ENCODE measurements at places on chromosomes 5 and 9.

DNA sequence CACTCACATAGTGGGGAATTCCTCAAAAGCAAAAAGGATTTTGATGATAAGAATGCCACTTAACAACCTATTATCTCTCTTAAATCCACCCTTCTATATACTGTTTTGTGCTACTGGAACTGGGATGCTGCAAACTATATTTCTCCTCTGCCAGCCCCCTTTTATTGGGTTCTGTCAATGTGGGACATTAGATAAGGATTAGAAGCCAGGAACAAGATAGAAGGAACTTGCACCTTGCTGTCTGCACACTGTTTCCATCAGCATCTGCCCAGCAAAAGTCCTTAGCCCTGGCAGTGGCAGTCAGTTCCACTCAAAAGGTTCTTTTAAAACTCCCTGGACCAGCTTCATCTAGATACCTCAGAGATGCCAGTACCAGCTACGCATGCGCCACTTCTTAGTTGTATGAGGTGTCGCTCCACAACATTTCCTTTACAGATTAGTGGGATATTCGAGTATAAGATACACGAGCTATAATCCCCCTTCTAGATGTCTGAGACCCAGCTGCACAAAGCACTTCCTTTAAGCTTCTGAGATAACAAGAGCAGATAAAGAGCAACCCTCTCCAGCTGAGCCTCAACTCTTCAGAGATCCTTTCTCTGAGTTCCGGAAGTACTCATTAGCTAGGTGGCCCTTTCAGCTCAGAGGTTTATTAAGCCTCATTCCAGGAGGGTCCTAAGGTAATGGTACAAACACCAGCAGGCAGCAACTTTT lies 45.3 kb downstream of the CERT1 start:
- no peak for DNase-seq

DNA sequence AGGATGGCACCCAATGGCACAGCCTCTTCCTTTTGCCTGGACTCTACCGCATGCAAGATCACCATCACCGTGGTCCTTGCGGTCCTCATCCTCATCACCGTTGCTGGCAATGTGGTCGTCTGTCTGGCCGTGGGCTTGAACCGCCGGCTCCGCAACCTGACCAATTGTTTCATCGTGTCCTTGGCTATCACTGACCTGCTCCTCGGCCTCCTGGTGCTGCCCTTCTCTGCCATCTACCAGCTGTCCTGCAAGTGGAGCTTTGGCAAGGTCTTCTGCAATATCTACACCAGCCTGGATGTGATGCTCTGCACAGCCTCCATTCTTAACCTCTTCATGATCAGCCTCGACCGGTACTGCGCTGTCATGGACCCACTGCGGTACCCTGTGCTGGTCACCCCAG lies 25.4 kb downstream of the HRH2 start:
- no peak for DNase-seq

GRCh38 chr9:117073539-117074341 lies 341.1 kb downstream of the ASTN2 start:
- peak; percentile 25 for DNase-seq

GRCh38 chr5:21615195-21615765 lies 1237.9 kb downstream of the CDH12 start:
- no peak for DNase-seq

DNA sequence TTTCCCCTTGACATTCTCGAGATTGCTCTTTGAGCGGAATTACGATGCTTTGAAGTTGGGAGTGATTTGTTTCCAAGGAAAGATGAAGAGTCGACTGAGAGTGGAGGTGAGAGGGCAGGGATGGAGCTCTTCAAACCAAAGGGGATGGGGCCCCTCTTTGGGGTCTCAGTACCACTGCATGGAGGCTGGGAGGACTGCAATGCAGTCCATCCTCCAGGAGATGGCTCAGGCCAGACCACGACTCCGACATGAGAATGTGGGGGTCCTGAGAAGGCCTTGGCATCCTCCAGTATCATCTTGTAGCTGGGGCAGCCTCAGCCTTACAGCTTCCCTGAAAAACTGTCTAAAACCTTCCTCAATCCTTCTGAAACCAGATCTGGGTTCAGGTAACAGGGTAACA lies 51.1 kb upstream of the CDKN2AIPNL start:
- no peak for DNase-seq

DNA sequence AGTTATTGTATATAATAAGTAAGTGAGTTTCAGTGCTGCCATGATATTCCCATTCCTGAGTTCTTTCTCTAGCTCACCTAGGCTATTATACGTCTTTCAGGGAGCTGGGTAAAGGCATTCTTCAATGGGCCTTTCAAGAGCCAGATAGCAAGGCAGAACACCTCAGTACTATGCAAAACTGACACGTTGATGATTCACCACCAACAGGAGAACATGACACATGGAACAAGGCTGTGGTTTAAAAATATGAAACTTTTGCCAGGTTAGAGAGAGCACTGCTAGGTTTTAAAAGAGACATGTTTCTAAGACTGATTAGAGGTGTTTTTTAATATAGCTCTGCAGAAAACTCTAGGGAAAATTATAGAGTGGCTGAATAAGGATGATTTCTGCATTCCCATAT lies 95.9 kb downstream of the UGCG start:
- DNase-seq = peak; percentile 81

GRCh38 chr5:102855681-102856388 lies 100.7 kb downstream of the PAM start:
- DNase-seq = no peak

DNA sequence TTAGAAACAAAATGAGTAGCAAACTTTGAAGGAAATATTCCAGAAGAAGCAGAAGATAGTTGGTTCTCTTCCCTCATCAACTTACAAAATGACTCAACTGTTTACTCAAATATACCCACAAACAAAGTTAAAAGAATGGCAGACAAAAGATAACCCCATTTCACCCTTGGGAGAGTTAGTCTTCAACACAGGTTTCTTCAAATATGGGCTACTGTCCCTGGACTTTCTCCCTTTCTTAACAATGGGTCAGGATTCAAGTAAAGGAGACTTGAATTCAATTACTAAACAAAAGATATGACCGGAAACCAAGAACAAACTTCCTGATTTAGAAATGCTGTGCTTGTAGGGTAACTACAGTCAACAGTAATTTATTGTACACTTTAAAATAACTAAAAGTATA lies 14.2 kb downstream of the RFX3 start:
- no peak for DNase-seq

DNA sequence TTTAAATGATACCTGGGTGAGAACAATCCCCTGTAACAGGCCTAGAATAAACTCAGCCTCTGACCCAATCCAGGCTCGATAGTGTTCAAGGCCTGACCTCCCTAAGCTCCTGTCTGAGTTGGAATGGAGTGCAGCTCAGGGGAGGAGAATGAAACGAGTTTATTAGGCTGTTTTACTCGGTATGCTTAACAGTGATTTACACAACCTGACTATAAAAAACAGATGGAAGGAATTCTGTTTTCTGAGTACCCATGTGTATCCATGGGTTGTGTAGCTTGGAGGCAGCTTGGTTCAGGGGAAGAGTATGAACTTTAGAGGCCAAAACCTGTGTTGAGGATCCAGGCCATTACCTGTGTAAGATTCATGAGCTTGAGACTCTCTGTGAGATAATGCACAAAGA lies 67.8 kb downstream of the PCSK5 start:
- DNase-seq = no peak

DNA sequence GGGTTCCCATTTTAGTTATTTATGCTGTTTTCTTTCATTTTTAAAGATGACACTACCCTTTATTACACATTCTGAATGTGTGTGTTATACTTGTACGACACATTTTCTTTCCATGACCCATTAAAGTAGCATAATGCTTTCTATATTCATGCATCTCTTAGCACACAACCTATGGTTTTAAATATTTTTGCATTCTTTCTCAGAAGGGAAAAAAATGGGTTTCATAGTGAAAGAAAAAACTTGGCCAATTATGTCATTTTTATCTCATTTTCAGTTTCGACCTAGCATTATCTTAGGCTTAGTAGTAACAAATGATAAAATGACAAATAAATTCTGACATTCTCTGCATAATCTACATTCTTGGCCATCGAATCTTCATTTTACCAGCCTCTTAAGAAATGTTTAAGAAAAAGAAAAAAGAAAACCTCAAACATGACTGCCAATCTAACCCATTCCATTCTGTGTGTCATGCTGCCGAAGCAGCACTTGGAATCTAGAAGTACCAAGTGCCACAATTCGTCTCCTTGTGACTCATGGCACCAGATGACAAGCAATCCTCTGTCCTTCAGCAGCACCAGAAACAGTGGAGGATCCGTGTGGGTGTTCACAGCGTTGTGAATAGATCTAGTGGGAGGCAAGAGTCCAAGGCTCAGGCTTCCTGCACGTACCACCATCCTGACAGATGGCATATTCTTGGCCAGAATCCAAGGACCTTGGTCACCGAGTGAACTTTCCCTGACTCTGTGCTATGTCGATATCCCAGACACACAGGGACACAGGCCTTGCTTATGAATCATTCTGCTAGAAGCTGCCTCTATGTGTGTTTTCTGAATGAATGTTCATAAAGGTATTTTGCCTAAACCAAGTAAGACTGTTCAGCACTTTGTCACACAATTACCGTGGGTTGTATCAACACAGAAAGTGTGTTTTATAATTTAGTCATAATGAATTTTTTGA lies 502.7 kb downstream of the NR2F1-AS1 start:
- DNase-seq = peak; percentile 65

DNA sequence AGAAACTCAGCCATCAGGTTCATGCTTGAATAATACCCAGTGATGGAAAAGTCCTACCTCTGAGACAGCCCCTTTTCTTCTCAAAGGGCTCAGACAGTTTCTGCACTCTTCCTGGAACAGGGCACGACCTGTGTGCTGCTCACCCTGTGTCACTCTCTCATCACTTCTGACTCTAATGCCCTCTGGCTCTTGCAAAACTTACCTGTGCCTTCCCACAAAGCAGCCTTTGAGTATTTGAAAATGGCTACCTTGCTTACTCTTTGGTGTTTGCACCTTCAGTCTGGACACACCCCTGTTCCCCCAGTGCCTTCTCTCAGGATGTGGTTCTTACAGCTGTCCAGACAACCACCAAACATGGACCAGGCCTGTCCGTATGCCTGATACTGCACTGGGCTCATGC lies 171.4 kb downstream of the GRIA1 start:
- no peak for DNase-seq

DNA sequence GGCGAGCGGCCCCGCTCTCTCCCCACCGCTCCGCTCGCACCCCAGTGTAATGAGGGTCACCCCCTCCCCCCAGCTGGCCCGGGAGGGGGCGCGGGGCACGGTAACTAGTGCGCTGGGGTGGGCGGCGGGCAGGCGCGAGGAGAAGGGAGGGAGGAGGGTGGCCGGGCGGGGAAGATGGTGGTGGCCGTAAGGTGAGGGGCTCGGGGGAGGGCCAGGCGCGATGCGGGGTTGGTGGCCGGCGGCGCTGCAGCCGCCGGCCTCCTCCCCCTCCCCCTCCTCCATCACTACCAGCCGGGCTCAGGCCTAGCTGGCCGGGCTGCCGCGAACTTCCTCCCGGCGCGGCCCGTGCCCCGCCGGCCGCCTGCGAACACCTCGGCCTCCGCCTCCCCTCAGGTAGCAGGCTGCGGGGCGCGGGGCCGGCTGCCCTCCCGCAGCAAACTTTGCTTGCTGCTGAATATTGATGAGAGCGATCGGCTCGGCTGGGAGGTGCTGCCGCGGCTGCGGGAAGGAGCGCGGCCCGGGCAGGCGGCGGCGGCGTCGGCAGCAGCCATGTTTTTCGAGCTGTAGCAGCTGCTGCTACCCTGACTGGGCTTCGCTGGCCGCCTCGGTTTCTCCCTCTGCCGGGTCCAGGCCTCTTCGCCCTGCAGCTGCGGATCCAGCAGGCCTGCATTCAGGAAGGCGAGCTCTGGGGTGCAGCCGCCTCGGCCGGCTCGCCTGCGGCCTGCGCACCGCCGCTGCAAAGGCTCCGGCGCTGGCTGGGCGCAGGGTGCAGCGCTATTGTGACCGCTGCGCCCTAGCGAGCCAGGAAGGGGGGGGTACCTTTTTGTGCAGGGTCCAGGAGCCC lies 502 bp downstream of the NSD1 start:
- peak; percentile 44 for DNase-seq

DNA sequence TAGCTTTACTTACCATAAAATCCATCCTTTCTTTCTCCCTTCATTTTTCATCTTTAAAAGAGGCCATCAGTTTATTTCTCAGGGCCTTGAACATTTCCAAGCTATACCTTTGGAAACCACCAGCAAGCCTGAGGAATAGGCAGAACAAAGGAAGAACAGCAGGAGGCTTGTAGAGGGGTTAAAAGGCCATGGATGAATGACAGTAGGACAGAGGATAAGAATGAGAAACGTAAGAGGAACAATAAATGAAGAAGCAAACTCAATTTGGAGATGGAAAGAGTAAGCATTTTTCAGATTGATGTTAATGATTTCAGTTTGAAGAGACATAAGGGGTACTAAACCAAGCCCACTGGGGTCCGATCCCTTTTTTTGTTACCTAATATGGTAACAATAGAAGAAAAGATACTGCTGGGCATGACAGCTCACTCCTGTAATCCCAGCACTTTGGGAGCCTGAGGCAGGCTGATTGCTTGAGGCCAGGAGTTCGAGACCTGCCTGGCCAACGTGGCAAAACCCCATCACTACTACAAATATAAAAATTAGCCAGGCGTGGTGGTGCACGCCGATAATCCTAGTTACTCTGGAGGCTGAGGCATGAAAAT lies 106.6 kb upstream of the NMUR2 start:
- DNase-seq = no peak

- DNase-seq = no peak
Observed at GRCh38 chr9:7367726-7368125, 431.9 kb downstream of the DMAC1 start.

GRCh38 chr5:84437673-84438315 lies 53.1 kb upstream of the EDIL3 start:
- DNase-seq = peak; percentile 72

- DNase-seq = no peak
Observed at GRCh38 chr5:142720641-142721271, 34.9 kb upstream of the FGF1 start.

DNA sequence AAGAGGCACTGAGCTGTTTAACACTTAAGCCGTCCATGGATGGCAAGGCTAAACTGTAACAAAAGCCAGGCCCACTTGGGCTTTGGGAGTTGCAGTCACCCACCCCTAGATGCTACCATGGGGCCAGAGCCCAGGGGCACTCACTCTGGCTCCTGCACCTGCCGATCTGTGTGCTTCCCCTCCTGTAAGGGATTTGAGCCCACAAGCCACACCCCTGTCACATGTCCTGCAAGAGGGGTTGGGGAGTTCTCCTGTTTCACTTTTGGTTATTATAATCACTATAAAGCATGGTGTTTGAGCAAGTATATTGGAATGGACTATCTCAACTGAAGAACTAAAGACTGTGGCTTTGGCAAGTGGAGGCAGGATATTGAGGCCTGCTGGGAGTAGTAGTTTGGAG lies 14.0 kb upstream of the GPR151 start:
- DNase-seq = no peak

GRCh38 chr9:99803694-99804093 lies 18.0 kb upstream of the NR4A3 start:
- DNase-seq = no peak

GRCh38 chr5:14208071-14209021 lies 65.2 kb downstream of the TRIO start:
- DNase-seq = peak; percentile 55

DNA sequence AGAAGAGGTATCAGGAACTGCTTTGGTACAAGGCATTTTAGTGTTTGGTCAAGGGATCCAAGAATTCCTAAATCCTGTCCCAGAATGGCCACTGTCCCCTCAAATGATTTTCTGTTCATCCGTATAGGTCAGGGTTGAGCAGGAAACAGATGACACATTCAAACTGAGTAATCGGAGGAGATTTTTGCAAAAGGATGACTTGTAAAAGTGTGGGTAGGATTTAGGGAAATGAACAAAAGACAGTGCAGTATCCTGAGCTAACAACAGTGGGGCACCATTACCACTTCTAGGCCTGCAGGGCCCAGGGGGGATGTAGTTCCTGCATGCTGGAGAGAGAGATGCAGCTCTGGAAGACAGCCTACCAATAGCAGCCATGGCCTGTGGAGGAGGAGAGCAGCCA lies 290.1 kb downstream of the ZSWIM6 start:
- no peak for DNase-seq

Data from ACHN (cell line).